SIG-M5 (cell line): ENCODE measurements at places on chromosomes 1 and 21.
A peak's percentile ranks its signal among the peaks of the same experiment; 100 is the strongest.

DNA sequence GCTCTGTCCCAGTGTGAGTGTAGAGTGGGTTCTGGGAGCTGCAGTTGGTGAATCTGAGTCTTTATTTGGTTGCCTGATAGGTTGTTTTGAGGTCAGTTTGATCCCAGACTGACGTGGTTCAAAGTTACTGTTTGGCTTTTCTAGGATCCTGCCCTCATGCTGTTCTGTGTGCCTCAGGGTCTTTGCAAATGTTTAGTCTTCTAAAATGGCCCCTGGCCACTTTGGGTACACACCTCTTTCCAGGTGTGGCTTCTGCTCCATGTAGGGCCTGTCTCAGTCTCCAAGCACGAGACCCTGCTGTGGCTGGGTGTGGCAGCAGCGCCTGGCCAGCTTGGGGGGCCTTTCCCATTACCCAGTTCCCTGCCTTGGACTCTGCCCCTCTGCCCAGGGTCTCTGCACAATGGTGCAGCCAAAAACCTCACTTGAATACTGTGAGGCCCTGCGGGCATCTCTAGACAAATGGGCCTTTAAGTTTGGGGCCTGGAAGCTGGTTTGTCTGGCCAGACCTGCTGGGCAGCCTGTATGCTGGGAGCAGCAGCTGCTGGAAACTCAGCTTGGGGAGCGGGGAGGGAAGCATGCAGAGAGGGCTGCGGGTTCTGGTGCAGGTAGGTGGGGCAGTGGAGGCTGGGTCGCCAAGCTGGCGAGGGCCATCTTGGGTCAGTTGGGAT, 5.6 kb downstream of the PTPRF start:
- DNase-seq = no peak

DNA sequence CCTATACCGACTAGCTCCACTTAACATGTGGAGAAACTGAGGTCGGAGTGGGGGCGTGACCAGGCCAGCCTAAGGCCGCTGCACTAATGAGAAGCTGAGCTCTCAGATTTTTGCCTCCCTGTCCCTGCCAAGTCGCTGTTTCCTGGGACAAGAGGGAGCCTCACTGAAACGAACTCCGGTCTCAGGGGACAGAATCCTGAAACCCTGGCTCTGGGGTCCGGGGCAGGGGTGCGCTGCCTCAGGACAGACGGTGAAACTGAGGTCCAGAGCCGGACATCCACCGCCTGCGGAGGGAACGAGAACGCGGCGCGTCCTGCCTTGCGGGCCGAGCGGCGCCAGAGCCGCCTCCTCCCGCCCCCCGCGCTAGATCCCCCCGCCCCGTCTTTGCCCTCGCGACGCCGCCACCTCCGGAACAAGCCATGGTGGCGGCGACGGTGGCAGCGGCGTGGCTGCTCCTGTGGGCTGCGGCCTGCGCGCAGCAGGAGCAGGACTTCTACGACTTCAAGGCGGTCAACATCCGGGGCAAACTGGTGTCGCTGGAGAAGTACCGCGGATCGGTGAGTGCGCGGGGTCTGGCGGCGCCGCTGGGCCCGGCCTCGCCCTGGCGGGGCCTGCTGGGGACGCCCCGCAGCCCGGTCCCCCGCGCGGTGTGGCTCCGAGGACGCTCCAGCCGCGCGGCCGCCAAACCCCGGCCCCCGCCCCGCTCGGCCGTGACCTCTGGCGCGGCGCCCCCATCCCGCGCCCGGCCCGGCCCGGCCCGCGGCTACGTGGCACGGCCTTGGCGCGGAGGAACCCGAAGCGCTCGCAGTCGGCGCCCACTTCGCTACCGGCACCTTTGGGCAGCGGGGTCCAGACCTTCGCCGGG, at the start of gene GPX7:
Gene GPX7 (plus strand): TSS at position 381 of the 865 bp plus-strand sequence. CDS start 39 bp downstream, at position 420.
- DNase-seq = no peak

- DNase-seq = no peak
Measured at GRCh38 chr1:101241485-101242225, 4.8 kb downstream of the S1PR1 start.

- DNase-seq = no peak
Measured at GRCh38 chr1:94737124-94737998, 82.8 kb upstream of the SLC44A3 start.

DNA sequence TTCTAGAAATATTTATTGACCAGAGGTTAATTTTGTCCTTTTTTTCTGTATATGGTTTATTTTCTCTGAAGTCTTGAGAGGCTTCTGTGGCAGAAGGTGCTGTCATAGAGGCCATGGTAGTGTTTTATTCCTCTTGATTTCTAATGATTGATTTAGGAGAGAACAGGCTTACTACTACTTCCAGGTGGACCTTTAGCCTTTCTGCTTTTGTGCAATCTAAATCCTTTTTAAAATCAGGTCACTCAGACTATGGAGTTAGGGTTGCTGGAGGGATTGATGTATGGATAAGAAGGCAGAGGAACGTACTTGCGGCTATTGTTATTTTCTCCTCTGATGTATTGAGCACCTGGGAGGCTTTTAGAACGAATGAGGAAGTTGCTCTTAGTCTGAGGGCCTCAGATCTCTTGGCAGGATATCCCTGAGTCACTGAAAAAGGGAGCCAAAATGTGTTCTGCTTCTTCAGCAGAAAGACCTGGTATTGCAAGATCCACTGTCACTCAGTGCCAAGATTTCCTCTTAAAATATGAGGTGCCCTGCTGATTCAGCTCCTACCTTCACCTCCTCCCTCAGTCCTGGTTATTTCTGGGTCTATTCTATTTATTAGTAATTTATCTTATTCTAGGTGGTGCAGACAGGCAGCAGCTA, 277.4 kb downstream of the ZNF648 start:
- DNase-seq = no peak

DNA sequence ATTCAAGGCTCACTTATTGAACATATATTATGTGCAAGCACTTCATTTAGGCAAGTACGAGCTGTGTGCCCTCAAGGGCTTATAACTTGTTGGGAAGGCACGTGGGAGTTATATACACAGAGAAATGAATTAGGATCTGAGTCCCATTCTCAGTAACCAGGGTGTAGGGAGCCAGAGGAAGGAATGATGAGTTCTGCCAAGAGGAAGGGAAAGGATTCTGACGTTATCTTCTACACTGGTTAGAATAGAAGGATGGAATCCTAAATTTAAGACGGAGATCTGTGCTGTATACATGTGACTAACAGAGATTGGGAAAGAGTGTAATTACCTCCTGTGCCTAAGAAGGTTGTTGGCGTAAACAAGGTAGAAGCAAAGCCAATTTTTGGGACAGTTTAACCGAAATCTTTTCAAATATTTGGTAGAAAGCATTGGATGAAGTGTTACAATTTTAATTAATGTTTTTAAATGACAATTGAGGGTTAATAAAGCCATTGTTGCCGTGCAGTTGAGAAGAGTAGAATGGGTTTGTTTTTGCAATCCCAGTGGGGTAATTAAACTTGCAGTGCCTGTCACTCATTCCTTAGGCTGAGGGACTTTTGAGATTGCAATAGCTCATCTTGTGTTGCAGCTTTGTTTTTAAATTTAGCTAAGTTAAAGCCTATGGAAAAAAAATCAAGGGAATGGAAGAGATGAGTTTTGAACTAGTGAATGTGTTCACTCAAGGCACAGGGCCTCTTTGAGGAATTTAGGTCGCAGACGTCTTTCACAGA, 177.2 kb downstream of the NFIA start:
- no peak for DNase-seq

GRCh38 chr1:183840140-183840539, 35.2 kb downstream of the RGL1 start:
- no peak for DNase-seq

DNA sequence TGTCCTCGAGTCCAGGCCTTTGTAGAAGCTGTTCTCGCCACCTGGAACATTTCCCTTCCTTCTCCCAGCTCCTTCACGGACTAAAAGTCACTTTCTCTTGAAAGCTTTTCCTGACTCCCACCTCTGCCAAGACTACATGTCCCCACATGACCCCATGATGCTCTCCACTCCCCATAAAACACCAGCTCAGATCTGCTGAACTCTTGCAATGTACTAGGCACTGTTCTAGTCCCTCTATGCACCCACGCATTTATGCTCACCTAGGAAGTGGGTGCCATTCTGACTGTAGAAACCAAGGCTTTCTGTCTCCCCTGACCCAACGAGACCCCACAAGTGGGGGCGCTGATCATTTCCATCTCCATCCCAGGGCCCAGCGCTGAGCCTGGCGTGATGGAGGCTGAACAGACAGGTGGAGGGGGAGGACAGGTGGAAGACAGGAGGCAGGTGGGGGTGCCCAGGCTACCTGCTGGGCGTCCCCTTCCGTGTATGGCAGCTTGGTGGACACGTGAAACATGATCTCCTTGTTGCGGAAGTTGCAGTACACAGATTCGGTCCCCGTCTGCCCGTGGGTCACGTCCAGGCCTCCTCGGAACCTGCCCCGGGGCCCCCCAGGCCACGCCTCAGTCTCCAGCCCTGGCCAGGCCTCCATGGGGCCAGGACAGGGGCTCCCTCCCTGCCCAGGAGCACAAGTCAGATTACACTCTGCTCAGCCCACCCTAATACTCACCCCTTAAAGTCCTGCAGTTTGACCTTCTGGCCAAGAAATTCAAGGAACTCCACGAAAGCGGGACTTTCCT, 58.0 kb downstream of the RAP1GAP start:
- DNase-seq = no peak

DNA sequence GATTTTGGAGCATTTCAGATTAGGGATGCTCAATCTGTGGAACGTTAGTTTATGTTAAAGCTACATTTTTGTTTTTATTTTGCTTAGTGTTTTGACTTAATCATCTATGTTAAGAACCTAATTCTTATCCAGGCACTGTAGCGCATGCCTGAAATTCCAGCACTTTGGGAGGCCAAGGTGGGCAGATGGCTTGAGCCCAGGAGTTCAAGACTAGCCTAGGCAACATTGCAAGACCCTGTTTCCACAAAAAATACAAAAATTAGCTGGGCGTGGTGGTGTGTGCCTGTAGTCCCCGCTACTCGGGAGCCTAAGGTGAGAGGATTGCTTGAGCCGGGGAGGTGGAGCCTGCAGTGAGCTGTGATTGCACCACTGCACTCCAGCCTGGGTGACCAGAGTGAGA, 23.4 kb downstream of the FNBP1L start:
- no peak for DNase-seq

GRCh38 chr1:23074012-23074411, 54.7 kb downstream of the KDM1A start:
- DNase-seq = no peak

DNA sequence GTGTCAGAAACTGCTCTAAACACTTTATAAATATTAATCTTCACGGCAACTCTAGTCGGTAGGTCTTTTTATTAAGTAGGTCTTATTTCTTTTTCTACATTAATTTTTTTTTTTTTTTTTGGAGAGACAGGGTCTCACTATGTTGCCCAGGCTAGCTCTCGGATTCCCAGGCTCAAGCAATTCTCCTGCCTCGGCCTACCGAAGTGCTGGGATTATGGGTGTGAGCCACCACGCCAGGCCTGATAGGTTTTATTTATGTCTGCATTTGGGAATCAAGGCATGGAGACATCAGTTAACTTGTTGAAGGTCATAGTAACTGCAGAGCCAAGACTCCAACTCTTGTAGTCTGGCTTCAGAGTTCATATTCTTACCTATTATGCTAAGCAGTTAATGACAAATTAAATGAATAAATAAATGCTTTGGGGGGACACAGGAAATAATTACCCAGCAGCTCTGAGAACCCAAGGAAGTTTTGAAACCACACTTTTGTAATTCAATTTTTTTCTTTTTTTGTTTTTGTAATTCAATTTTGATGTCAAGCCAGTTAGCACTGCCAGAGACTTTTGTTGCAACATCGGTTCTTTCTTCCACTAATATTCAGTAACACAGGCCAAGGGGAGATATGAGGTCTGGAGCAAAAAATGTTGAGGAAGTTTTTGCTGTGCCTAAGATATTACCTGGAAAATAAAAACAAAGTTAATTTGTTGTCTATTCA, 9.4 kb upstream of the UAP1 start:
- no peak for DNase-seq

GRCh38 chr1:46496505-46496904, 6.9 kb downstream of the DMBX1 start:
- no peak for DNase-seq

DNA sequence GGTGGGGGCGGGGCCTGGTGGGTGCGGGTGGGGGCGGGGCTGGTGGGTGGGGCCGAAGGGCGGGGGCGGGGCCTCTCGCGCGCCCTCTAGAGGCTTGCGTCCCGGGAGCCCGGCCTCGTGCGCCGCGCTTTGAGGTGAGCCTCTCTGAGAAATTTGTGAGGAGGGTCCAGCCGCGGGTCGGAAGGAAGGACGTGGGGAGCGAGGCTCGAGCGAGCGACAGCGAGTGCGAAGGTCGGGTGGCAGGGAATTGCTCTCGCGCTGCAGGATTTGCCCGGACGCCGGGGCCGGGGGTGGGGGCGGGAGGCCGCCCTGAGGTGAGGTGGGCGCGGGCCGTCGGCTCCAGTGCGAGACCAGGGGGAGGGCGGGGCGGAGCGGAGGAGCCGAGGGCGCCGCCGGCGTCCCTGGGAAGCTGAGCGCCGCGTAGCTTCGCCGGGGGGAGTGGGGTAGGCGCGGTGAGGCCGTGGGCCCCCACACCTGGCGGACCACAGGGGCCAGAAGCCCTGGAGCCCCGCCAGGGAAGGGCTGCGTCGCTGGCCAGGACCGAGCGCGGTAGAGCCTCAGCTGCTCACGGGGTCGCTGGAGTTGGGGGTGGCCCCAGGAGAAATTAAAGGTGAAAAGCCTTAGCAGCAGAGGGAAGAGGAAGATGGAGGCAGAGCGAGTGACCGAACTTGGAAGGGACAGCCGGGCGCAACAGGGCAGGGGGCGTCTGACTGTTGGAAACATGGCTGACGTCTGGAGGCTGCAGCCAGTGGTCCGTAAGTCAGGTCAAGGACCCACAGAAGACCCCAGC, 754 bp upstream of the LSS start:
- no peak for DNase-seq

- DNase-seq = peak; percentile 8
Measured at GRCh38 chr1:223153177-223154119, 10.4 kb upstream of the TLR5 start.

DNA sequence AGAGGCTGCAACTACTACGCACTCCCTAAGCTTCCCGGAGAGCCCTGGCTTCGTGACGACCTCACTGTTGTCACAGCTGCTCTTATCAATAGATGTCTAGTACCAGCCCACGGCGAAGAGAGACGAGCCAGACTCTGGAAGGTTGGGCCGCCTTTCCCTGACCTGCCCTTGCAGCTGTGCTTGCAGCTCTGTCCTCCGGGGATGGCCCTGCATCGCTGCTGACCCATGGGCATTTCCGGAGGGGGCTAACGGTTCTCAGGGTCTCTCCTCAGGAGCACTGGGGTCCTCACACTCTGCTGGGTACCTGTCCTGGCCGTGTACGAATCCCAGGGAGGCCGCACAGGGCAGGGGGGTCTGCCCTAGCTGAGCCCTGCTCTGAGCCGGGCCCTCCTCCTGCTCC, 93.8 kb upstream of the COL6A1 start:
- no peak for DNase-seq

- no peak for DNase-seq
Measured at GRCh38 chr1:5889901-5890300, 102.3 kb downstream of the NPHP4 start.

- no peak for DNase-seq
Measured at GRCh38 chr1:218363141-218363540, 18.0 kb downstream of the TGFB2 start.

- no peak for DNase-seq
Measured at GRCh38 chr1:166166329-166166697, 488 bp downstream of the FAM78B start.

GRCh38 chr21:28385845-28386244, 606.8 kb downstream of the LTN1 start:
- no peak for DNase-seq
